GM06990 (cell line): ENCODE measurements at places on chromosomes 12 and 14.

- DNase-seq, result no peak
Observed at GRCh38 chr12:11022520-11022919, at the start of gene TAS2R19. Gene TAS2R19 (minus strand): TSS chr12:11022620. CDS start chr12:11022571, 49 bp downstream.

DNA sequence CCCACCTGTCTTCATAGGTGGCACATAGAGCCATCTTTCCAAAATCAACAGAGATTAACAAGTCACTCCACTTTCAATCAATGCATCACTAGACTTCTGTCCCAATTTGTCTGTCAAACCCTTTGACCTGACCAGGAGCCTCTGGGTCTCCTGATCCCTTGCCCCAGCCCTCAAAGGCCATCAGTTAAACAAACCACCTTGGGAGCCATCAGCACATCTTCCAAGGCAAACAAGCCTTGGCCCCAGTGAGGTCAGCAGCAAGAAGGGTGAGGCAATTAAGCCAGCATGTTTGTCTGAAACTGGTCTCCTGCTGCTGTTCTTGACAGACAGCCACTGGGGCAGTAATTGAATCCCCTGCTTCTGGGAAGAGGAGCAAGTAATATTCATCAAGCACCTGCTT lies 742.8 kb upstream of the TBX3 start:
- DNase-seq, result no peak

DNA sequence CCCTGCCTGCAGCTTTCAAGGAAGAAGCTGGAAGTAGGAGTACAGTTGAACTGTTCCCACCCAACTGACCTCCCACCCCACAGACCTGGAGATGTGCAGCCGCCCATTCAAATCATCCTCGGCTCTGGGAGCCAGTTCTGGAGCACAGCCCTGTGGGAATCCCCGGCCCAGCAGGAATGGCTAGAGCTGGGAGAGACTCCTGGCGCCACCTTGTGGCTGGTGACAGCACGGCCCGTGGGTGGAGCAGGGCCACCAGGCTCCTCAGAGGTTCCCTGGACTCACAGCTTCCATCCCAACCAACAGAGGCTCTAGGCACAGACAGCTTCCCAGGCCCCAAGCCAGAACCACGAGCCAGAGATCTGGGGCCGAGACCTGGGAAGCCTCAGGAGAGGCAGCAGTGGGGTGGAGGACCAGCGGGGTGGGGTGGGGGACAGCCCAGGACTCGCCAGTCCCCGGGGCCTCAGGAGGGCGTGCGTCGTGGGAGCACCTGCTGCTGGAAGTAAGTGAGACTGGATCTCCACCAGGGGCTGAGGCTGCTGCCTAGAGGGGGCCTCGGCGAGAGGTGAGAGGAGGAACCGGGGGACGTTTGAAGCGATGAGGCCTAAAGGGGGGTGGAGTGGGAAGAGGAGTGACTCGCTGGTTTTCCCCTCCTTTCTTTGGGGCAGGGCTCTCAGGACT lies 43.4 kb downstream of the RNF34 start:
- DNase-seq, result peak; percentile 54

- peak; percentile 31 for DNase-seq
Observed at GRCh38 chr14:21024585-21025370, at the start of gene NDRG2. Gene NDRG2 (minus strand): TSS chr14:21025061. CDS start chr14:21023315, 1,746 bp downstream.
